H54 (cell line): ENCODE measurements at places on chromosomes 2 and 18.

- no peak for DNase-seq
These were observed 22.4 kb downstream of the CRYGD start for GRCh38 chr2:208101716-208102631.

DNA sequence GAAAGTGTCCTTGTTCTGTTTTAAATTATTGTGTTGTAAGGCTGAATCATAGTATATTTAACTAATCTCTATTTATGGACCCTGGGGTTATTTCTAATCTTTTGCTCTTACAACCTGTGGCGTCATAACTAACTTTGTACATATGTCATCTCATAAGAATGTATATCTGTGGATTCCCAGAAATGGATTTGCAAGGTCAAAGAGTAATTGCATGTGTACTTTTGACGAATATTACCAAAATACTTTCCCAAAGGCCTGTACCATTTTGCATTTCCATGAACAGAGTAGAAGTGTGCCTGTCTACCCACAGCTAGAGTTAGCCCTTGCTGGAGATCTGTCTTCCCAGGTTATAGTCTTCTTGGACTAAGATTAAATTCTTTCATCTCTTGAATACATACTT is 42.8 kb downstream of the SEMA4F start:
- no peak for DNase-seq

- no peak for DNase-seq
These were observed 165.0 kb downstream of the RAD51AP2 start for GRCh38 chr2:17353263-17353662.

GRCh38 chr2:1091895-1092585 is 141.4 kb downstream of the SNTG2 start:
- DNase-seq: no peak

DNA sequence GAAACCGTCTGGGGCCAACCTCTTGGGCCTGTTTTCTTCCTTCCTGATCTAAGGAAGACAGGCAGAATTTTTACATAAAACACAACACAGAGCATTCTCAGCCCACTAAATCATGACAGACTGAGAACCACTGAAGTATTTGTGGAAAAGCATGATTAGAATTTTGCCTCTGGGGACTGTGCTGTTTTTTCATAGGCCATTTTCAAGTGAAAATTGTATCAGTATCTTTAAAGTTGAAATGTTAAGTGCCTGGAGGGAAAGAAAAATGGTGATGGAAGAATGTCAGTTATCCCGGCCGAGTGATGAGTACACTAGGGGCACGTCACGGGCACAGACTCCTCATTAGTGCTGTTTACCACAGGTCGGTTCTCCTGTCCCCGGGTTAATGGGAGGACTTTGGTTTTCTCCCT is 36.9 kb downstream of the EHD3 start:
- no peak for DNase-seq
